Activated CD4-positive, alpha-beta memory T cell treated with anti-CD3 and anti-CD28 coated beads for 36 hours (primary cell): ENCODE measurements at places on chromosomes 6 and 20.

DNA sequence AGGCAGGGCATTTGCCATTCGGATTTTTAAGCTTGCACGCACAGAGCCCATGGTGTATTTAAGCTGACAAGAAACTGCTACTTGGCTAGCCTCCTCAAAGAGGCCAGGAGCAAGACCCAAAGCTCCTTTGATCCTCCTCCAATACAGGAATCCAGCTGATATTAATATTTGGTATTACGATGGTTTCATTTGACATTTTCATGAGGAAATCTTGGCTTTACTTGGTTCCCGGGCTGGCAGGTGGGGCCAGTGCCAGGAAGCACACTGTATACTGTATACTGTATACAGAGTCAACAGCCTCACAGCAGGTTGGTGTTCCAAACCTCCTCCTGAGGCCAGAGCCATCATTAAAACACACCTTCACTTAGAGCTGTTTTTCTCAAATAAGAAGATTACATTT lies 138.2 kb upstream of the ARMC2 start:
- no peak for DNase-seq

- no peak for DNase-seq
Measured at GRCh38 chr6:56079751-56080540, 167.4 kb downstream of the COL21A1 start.

GRCh38 chr6:148053796-148054195 lies 288.8 kb upstream of the SASH1 start:
- DNase-seq: no peak

DNA sequence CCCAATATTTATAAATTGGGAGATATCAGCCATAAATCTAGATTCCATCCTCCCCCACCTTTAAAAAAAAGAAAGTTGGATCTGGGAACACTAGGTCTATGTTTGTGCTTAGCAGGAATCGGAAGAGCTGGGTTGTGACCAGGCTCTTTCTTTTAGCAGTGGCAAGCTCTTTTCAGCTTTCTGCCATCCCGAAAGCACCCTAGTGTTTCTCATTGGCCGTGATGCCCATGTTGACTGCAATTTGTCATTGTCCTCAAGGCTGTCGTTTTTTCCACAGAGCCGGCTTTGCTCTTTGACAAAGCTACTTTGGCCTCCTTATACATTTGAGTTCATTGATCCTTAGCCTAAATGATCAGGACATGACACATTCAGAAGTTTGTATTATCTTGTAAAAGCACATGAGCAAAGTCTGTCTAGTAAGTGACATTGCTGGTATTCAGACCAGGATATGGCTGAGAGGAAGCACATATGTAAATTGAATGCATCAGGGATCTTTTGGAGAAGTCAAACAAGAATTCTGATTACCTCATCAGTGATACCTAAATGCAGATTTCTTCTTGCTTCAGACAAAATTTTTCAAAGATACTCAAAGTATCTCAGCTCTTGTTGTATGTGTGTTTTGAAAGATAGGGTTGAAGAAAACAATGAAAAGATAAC lies 50.1 kb downstream of the CARMIL1 start:
- DNase-seq: no peak

DNA sequence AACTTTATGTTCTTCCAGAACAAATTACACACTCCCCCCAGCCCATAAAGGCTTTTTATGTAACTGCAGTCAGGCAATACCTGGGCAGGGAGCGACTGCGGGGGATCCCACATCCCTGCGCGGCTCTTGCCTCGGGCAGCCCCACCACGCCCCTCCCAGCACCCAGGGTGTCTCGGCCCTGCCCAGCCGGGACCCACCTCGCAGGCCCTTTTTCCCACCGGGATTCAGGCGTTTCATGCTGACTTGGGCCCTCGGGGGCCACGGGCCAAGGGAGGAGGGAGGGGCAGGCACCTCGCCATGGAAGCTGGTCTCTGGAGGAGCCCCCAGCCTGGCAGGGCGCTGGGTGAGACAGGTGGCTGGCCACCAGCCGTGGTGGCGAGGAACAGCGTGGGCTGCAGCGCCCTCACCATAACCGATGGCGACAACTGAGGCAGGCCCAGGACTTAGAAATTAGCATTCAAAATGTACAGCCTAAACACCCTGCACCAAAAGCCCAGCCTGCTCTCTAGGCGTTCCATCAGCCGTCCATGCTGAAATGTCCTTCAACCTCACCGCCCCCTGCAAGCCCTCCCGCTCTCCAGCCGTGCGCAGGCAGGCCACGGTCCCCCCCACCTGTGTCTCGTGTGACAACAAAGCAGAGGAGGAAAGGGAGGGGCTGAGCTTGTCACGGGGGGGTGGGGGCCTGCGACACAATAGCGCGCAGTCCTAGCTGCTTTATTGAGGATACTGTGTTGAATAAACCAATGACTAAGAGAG lies 15.1 kb upstream of the FOXC1 start:
- no peak for DNase-seq

DNA sequence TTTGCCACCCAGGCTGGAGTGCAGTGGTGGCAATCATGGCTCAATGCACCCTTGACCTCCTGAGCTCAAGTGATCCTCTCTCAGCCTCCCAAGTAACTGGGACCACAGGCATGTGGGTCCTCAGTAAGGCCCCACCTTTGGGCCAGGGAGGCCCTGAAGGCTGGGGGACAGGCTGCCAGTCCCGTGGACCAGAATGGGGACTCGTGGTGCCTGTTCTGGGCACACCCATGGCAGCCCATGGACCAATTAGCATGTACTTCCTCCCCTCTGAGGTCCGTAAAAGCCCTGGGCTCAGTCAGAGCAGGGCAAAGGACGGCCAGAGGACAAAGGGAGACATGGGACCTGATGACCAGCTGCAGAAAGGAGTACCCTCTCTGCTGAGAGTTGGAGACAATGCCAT lies 1590.8 kb downstream of the KHDRBS2 start:
- DNase-seq: no peak

DNA sequence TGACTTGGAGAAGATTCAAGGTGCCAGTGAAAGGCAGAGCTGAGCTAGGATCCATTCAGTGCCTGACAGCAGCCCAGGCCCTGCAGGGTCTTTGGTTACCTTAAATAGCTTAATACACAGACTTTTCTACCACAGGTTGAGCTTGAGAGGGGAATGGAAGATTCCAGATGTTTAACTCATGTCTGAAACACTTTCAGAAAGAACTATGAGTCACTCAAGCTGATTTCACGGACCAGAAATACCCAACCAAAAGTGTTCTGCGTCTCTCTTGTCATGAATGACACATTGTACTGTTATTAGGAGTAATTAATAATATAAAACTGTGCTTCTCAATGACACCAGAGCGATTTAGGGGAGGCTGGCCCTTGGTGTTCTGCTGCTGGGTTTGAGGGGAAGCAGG lies 6.4 kb upstream of the PMEPA1 start:
- no peak for DNase-seq

DNA sequence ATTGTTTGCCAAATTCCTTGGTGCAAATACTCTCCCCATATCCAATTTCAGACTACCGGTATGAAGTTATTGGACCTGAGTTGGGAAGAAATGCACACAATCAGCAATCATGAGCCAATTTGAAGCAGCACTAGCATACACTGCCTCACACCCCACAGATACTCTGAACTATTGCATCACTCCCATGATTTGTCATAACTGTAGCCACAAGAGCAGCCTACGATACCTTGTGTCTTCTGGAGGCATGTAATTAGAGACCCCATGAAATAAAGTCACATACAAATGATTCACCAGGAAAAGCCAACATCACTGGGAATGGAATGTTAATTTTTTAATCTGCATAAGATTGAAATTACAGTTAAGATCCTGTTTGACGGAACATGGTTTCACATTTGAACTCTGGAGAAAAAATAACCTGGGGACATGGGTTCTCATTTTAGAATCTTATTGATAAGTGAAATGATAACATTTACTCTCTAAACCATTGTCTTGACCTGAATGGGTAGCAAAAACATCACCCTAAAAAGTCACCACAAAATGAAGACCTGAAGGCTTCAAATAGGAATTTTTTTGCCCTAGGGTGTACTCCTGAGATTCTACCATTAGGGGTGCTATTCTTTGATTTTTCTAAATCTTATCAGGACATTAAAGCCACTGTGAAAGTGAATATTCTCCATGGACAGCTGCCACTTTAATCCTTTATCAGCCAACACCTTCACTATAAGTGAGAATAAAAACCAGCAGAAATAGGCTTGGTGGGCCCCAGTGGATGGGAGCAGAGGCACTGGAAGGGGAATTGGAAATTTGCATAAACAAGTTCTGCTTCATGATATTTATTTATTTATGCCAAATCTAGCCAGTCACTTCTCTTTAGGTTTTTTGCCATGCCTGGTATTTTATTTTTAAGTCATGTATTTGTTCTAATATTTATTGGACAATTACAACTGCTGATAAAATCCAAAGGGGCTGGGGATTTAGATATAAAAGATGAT lies 34.5 kb upstream of the HBS1L start:
- peak; percentile 56 for DNase-seq

DNA sequence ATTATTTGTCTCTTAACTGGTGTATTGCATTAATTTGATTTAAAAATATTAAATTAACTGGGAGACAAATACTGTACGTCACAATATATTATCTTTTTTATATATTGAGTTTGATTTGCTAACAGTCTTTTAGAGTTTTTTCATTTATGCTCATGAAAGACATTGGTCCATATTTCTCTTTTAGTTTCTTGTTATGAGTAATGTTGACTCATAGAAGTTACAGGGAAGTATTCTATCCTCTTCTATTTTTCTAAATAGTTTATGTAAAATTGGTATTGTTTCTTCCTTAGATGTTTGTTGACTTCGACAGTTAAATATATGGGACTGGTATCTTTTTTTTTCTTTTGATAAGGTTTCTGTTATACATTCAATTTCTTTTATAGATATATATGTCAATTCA lies 1115.6 kb upstream of the CITED2 start:
- DNase-seq: no peak

DNA sequence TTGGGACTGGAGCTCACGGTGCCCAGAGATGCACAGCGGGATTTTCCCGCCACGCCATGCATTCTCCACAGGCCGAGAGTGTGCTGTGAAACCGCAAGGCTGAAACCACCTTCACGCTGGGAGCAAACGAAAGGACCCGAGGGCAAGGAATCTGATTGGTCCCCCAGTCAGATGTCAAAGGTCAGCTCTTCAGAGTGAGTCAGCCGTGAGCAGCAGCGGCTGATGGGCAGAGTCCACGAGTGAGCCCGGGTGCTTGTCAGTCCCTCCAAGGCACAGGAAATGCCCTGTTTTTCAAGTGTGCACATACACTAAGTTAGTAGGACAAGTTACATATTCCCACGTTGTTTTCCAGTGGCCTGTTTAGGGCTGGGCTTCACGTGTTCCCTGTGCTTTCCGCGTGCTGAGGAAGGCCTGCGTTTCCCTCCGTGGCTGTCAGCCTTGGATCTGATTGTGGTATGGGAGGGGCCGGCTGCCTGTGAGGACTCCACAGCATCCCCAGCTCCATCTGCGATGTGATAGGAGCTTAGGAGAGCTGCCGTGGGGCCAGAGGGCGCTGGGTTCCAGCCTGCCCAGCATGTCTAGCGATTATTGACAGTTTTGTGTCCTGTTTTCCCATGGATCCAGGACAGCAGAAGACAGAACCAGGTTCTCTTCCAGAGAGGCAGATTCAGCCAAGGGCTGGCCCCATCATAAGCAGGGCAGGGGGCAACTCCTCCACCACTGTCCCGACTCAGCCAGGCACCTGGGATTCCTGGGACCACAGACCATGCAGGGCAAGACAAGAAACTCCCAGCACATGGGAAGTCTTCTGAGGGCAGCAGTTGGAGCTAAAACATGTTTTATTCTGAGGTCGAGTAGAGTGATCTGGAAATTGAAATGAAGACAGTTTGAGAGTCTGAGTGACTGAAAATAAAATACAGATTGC lies 38.2 kb upstream of the FRMD1 start:
- DNase-seq: no peak

- DNase-seq: peak; percentile 91
Measured at GRCh38 chr6:32970413-32971241, 2.2 kb downstream of the BRD2 start.

DNA sequence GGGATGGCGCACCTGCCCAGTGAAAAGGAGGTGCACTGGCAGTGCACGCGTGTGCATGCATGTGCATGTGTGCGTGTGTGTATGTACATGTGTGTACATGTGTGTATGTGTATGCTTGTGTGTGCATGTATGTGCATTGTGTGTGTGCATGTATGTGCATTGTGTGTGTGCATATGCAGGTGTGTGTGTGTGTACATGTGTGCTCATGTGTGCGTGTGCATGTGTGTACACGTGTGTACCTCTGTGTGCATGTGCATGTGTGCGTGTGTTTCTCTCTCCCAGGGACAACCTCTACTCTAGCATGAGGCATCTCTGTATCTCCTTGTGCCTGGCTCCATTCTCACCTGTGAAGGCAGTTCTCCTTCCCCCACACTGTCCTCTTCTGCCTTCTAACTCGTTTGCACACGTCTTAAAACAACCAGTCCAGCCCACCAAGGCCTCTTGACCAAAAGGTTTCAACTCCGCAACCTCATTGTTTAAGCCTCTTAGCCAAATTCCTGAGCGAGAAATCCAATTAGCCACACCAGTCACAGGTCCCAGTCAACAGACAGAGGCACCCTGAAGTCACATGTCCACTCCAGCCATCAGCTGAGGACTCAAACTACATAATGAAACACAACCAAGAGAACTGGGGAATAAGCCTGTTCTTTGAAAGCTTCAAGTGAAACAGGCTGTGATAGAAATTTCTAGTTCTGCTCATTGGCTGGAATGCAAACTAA lies 103.5 kb upstream of the PTPRT start:
- no peak for DNase-seq

GRCh38 chr6:705047-705446 lies 12.1 kb upstream of the EXOC2 start:
- DNase-seq: no peak

DNA sequence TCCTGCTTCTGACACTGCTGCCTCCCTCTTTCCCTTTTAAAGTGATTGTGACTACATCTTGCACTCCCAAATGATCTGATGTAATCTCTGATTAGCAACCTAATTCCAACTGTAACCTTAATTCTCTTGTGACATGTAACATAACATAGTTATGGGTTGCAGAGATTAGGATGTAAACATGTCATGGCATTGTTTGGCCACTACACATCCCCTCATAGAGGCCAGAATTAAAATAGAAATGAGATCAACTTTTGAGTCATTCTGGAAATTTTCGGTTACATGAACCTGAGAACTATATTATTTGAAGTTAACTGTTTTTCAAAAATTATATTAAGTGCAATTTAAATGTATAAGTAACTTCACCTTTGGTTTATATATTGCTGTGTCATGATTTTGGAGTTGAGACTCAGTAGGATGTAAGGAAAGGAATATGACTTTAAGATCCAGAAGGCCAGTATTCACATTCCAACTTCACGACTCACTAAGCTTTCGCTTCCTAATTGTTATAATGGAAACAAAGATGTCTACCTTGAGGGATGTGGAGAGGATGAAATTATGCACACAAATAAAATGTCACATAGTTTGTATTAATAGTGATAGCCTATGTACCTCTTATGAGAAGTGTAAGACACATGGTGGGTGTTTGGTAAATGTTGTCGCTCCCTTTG lies 611.9 kb upstream of the MAP3K7 start:
- no peak for DNase-seq
